HAP-1 (cell line): ENCODE measurements at places on chromosomes 6 and 20.

- DNase-seq = no peak
These were observed 123.1 kb upstream of the CDYL start for GRCh38 chr6:4653141-4653540.

- no peak for DNase-seq
These were observed 56.6 kb upstream of the SAMHD1 start for GRCh38 chr20:37007898-37008649.

- no peak for DNase-seq
These were observed 37.2 kb downstream of the CST9L start for GRCh38 chr20:23530937-23531567.

- DNase-seq = no peak
These were observed 48.3 kb downstream of the RREB1 start for GRCh38 chr6:7155871-7156579.

DNA sequence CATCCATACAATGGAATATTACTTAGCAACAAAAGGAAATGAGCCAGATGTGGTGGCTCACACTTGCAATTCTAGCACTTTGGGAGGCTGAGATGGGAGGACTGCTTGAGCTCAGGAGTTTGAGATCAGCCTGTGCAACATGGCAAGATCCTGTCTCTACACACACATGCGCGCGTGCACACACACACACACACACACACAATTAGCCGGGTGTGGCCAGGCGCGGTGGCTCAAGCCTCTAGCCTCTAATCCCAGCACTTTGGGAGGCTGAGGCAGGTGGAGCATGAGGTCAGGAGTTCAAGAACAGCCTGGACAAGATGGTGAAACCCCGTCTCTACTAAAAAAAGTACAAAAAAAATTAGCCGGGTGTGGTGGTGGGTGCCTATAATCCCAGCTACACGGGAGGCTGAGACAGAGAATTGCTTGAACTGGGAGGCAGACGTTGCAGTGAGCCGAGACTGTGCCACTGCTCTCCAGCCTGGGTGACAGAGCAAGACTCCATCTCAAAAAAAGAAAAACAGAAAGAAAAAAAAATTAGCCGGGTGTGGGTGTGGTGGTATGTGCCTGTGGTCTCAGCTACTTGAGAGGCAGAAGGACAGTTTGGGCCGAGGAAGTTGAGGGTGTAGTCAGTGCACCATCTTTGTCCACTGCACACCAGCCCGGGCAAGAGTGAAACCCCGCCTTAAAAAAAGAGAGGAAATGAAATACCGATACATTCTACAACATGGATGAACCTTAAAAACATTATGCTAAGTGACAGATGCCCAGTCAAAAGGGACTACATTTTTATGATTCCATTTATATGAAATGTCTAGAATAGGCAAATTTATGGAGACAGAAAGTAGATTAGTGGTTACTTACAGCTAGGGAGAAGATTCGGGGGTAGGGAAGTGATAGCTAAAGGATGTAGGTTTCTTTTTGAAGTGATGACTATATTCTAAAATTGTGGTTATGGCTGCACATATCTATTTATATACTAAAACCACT lies 52.5 kb downstream of the RBL1 start:
- no peak for DNase-seq

- peak; percentile 80 for DNase-seq
These were observed 32.6 kb upstream of the FAM83D start for GRCh38 chr20:38893565-38894090.

- no peak for DNase-seq
These were observed 6.2 kb upstream of the DEFB132 start for GRCh38 chr20:251354-251753.

GRCh38 chr20:57108218-57108617 lies 158.2 kb downstream of the BMP7 start:
- no peak for DNase-seq

- DNase-seq = peak; percentile 42
These were observed 134.6 kb upstream of the NEDD9 start for GRCh38 chr6:11366934-11367637.

DNA sequence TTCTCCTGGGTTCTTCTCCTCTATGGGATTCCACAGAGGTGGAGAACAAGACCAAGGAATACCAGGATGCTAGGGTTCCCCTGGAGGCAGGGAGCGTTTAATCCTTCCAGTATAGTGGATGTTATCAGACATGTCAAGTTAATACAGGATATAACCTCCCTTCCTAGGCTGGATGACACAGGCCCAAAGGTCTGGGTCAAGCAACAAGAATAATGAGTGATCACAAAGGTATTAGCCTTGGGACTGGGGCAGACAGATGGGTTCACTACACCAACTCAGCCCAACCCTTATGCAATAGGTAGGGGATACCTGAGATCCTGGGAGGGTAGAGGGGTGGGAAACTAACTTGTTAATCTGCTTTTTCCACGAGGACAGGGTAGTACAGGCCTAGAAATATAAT lies 690.3 kb downstream of the HTR1B start:
- DNase-seq = no peak

GRCh38 chr6:146913842-146914488 lies 290.3 kb upstream of the STXBP5 start:
- peak; percentile 27 for DNase-seq

DNA sequence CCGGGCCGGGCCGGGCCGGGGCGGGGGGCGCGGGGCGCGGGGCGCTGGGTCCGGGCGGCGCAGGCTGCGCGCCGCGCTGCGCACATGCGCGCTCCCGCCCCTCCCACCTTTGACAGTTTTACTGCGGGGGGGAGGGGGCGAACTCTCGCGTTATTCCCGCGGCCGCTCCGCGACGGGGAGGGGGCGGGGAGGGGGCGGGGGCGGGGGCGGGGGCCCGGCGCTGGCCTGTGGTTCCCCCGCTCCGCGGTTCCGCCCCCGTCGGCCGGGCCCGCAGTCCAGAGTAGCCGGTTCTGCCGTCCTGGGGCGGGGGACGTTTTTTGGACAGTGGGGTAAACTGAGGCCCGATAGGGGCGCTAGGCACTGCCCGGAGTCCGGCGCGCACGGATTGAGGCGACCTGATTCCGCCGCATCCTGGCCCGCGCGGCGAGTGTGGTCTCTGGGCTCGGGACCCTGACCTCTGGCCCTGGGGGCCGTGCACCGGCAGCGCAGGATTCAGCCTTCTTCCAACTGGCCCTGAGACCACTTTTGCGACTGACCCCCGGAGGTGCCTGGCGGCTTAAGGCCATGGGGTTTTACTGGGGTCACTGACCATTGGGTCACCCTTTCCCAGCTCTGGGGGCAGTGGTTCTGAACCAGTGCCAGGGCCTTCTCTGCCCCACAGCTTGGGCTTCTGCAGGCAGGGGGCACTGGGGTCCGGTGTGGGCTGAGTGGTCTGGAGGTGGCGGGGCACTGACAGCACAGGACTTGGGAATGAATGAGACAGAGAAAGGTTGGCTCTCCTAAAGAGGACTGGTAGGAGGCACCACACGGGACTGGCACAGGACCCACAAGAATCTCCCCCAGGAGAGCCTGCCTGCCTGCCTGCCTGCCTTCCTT lies at the start of gene ZNF512B:
ZNF512B (minus strand) TSS at position 93 of the 876 bp plus-strand sequence. CDS start 1,980 bp downstream, outside the sequence.
- peak; percentile 50 for DNase-seq

DNA sequence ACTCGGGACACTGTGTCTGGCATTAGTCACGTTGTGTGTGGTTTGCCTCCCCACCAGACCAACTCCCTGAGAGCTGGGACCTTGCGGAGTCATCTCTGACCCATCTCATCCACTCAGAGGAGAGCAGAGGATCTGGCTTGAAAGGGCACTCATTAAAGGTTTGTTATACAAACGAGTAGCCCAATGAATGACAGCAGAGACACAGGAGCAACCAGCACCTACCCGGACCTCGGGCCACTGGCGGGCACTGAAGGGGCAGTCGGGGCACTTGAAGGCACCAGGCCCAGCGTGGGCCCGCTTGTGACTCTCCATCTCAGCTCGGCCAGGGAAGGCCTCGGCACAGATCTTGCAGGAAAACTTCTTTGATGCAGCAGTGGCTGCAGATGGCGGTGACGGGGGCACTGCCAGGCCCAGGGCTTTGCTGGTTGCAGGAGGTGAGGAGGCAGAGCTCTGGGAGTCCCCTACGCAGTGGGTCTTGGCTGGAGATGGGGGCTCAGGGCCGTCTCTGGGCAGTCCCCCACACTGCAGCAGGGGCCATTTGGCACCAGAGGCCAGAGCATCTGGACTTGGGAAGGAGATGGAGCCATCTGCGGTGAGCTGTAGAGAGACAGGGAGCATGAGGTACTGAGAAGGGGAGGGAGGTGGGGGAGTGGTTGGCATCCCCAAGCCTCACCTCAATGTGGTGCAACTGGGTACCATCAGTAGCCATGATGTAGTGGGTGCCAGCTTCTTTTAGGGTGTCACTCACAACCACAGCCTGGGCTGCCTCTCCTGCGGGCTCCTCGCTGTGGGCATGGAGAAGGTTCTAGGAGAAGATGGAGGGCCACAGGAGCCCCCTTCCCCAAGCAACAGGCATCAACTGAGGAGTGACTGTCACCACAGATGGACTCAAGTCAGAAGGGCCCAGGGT lies 17.7 kb downstream of the PCIF1 start:
- DNase-seq = no peak

DNA sequence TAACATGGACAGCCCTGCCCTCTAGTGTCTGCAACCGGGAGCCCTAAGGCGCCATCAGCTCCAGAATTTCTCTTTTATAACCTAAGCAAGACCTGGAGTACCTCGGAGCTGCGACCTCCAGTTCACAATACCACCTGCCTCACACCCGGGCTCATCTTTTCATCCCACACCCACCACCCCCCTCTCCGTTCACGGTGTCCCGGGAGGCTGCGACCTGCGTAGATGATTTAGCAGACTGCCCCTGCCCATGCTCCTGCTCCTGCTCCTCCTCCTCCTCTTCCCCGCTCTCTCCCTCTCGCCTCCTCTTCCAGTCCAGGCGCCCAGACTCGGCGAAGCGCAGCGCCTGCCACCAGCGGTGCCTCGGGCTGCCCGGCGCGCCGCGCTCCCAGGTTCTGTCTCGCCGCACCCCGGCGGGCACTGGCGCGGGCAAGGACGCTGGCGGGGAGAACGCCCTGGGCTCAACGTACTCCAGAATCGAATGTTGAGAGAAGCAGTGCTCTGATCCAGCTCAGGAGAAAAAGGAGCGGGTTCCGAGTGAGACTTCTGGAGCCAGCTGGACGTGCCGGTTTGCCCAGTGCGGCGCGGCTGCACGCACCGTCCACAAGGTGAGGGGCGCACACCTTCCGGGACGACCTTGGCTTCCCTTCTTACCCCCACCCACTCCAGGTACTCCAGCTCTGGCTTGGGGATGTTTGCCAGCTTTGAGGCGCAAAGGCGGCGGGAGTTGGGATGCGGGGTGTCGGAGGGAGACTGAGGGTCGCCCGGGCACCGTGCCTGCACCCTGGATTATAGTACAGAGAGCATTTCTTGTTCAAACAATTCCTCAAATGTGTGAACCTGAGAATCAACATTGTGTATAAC lies at the start of gene HTR1E:
HTR1E (plus strand) TSS at position 310 of the 861 bp plus-strand sequence. CDS start 77,807 bp downstream, outside the sequence.
- peak; percentile 79 for DNase-seq

DNA sequence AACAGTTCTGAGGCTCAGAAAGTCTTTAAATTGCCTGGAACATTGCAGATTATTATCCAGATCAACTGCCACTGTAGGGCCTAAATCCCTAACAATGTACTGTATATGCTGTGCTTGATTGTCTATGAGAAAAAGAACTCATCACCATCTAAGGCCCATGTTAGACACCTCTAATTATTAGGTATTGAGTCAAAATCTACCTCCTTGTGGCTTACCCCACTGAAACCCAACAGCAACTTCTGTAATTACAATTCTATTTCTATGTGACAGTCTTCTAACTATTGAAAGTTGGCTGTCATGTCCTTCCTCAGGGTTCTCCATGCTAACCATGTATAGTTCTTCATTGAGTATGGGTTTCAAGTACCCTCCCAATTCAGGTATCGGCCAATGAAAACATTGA lies 13.9 kb downstream of the MCM9 start:
- no peak for DNase-seq

DNA sequence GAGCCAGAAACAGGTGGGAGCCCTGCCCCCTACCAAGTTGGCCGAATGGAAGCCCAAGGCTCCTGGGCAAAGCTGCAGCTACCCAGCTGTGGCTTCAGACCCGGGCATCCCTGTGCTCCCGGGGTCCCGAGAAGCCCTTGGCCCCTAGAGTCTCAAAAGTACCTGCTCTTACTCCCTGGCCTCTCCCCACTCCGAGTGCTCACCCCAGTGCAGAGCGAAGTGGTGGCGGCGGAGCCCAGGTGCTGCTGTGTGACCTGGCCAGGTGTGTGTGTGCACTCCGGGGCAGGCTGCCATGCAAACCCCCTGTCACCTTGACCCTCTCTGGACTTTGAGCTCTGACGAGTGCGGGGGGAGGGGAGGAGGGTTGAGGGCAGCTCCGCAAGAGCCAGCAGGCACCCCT lies 493.8 kb upstream of the MANEA start:
- DNase-seq = no peak

- no peak for DNase-seq
These were observed 115.4 kb downstream of the ISM1 start for GRCh38 chr20:13336308-13337089.
